ENCODE measurements at places on chromosomes 5 and 9.

DNA sequence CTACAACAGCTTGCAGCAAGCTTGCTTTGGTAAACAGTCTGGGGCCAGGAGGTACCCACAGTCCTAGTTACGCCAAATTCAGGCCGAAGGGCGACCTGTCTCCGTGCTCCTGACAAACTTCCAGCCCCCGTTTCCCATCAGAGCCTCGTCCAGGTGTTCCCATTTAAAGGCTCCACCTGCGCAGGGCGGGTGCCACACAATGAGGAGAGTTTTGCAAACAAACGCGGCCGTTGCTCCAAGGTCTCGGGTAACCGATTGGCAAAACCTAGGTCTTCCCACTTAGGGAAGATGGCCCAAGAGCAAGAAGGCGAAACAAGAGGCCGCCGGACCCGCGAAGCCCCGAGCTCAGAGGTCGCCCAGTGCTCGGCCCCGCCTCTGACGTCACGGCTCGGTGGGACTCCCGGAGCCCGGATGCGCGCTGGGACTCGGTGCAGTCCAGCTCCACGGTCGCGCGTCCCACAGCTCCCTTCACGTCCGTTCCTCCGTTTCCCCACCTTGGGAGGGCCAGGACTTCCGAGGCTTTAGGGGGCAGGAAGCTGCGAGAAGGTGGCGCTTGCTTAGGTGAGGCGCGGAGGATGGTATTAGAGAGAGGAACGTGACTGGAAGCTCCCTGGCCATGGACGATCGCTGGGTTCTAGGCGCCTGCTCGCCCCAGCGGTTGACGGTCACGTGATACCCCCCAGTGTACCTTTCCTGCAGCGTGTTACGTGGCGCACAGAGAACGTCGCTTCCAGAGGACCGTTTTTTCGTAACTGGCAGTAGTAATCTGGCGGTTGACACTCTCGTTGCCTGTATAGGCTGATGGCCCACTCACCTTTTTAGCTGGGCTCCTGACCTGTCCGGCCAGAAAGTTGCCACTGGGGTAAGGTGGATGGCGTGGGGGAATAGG, 41.8 kb upstream of the KDM4C start:
- no peak for DNase-seq

- DNase-seq: no peak
These were observed 11.9 kb downstream of the GRIN1 start for GRCh38 chr9:137150617-137151457.

- DNase-seq: no peak
These were observed 120.4 kb downstream of the C9orf152 start for GRCh38 chr9:110087605-110088004.

GRCh38 chr9:87237336-87237735, 260.3 kb upstream of the DAPK1 start:
- DNase-seq: no peak
